Stimulated activated CD8-positive, alpha-beta memory T cell treated with anti-CD3 and anti-CD28 coated beads, Interleukin-4, amount 100 ng/mL, for 1 hour (primary cell): ENCODE measurements at places on chromosomes 4 and X.

DNA sequence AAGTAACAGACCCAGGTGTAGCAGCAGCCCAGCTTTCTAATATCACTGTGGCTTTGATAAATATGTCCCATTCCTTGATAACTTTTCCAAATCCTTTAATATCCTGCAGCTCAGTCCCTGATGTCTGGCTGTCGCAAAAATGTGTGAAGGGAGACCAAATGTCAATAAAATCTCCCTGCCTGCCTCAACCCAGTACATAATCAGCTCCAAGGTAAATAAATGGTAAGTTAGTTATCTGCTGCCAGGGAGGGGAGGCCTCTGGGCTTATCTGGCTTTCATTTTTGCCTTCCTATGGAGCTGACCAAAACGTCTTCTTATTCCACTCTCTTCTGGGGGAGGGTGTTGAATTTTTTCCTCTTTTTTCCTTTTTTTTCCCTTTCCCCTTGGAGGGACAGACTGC is 630.6 kb downstream of the MID1IP1 start:
- DNase-seq = no peak

DNA sequence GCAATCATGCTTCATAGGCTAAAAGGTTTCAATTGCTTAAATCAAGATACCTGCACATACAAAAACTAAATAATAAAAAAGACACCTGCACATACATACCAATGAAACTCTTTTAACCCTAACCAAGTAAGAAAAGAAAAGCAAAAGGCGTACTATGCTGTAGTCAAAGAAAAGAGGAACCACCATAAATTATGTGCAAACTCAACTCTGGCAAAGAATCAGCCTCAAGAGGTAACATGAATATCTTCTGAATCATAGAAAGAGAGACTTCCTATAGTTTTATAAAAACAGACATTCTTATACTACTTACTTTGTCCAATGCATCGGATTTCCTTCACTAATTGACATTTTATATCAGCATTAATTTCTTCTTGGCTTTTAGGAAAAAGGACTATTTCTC is 29.3 kb downstream of the MMGT1 start:
- no peak for DNase-seq

- no peak for DNase-seq
Measured at GRCh38 chr4:89572224-89572858, 264.6 kb downstream of the SNCA start.

DNA sequence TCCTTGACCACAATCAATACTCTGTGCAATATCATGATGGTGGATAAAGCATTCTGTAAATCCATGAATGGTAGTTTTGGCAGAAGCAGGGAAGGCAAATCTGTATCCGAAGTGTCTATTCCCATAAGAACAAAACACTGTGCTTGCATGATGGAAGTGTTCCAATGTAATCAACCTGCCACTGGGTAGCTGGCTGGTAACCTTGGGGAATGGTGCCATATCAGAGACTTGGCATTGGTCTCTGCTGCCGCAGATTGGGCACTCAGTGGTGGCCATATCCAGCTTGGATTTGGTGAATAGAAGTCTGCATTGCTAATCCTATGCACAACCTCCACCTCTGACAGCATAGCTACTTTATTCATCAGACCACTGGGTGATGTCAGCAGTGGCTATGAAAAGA is 114.3 kb upstream of the EMCN start:
- DNase-seq = no peak

GRCh38 chr4:134544303-134544770 is 342.7 kb upstream of the PABPC4L start:
- no peak for DNase-seq
